ENCODE measurements at places on chromosomes 4 and X. TPM values are rescaled to one million over a fixed set of nuclear protein-coding genes. Genes with fewer than 3 reads are reported as not detected.

GRCh38 chr4:113623274-113623894, 138.2 kb downstream of the CAMK2D start:
- no peak for DNase-seq

The MAPK10 gene
- total RNA-seq = 7.0 TPM

GRCh38 chrX:3712051-3712869, 1.2 kb downstream of the PRKX start:
- DNase-seq = peak; percentile 35

DNA sequence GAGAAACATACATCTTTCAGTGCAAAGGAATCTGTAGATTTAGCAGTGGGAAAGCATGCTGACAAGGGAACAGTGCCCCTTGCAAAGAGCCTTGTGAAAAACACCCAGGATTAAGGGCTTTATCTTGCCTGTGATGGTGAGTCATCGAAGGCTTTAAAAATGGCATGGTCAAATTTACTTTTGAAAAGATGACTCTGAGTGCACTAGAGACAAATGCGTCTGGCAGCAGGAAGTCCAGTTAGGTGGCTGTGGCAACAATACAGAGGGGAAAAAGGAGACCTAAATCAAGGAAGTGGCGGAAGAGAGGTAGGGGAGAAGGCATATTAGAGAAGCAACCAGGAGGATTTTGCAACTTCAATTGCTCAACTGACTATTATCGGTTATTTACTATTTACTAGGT, 472.6 kb upstream of the CPEB2 start:
- no peak for DNase-seq

DNA sequence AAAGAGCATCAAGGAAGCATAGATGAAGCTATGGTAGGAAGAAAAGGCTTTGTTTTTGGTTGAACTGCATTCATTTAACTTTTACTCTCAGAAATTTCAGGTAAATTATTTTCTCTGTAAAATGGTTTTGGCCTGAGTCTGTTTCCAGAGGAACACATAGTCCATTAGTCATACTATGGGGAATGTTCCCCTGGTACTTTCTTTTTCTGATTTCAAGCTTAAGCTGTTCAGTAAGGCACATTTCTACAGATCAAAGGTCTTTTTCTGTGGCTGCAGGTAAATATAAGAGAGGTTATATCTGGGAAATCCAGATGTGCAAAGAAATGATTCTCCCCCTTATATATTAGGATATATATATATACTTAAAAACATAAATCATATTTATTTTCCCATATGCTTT, 1744.4 kb upstream of the ADGRL3 start:
- DNase-seq = no peak

- DNase-seq = no peak
Measured at GRCh38 chr4:70802928-70803580, 36.6 kb downstream of the GRSF1 start.

The DMP1 gene
- not detected for total RNA-seq

DNA sequence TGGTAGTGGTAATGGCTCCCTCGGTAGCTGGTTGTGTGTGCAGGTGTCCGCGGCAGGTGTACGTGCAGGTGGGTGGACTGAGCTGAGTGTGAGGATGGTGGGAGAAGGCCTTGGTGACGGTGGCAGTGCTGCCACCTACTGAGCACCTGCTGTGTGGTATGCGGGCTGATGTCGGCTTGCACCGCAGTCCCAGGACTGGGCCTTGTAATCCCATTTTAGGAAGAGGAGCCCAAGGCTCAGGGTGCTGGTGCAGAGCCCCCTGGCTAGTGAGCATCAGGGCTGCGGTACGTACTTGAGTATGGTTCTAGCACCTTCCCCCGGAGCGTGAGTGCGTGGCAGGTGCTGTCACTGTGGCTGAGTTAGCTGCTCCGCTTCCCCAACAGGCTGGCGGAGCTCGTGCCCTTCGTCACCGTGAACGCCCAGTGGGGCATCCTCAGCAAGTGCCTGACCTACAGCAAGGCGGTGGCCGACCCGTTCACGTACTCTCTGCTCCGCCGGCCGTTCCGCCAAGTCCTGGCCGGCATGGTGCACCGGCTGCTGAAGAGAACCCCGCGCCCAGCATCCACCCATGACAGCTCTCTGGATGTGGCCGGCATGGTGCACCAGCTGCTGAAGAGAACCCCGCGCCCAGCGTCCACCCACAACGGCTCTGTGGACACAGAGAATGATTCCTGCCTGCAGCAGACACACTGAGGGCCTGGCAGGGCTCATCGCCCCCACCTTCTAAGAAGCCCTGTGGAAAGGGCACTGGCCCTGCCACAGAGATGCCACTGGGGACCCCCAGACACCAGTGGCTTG, 5.7 kb upstream of the CPZ start:
- no peak for DNase-seq

The SOD3 gene
- 28.2 TPM for total RNA-seq

The SERTM2 gene
- 0.20 TPM for total RNA-seq

The FAT4 gene
- total RNA-seq = 6.1 TPM

The PDE5A gene
- total RNA-seq = 53.6 TPM

The IL1RAPL1 gene
- 0.18 TPM for total RNA-seq

DNA sequence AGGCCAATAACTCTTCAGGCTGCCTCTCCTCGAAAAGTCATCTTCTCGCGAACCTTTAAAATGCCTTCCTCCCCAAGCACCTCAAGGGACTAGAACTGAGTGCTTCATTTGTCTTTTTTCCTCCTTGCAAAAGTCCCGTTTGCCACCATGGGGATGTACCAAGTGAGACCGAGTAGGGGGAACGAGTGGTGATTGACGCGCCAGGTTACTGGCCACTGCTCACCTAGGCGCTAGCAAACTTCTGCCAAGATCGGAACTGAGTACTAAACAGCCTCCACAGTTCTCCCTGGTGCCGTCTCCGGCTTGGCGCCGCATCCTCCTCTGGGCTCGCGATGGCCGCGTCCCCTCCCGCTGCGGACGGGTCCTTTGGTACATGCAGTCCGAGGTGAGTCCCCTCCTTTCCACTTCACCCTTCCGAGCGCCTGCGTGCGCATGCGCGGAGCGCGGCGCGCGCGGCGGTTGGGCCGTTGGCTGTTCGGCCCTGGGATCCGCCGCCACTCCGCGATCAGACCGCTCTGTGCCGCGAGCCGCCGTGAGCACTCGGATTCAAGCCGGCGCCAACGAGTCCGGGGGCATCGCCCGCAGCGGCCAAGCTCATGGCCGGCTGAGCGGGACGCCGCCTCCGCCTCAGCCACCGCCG, at the start of gene CDK16:
Gene CDK16 (plus strand): TSS at position 402 of the 640 bp plus-strand sequence. CDS start 4,877 bp downstream, outside the sequence.
- DNase-seq = peak; percentile 72

- no peak for DNase-seq
Measured at GRCh38 chr4:173357939-173358338, 12.8 kb upstream of the SAP30 start.

GRCh38 chr4:85084371-85085094, 118.0 kb upstream of the WDFY3 start:
- no peak for DNase-seq

The MSX1 gene
- total RNA-seq = 0.25 TPM

The MAGED4 gene
- total RNA-seq = 2.3 TPM

DNA sequence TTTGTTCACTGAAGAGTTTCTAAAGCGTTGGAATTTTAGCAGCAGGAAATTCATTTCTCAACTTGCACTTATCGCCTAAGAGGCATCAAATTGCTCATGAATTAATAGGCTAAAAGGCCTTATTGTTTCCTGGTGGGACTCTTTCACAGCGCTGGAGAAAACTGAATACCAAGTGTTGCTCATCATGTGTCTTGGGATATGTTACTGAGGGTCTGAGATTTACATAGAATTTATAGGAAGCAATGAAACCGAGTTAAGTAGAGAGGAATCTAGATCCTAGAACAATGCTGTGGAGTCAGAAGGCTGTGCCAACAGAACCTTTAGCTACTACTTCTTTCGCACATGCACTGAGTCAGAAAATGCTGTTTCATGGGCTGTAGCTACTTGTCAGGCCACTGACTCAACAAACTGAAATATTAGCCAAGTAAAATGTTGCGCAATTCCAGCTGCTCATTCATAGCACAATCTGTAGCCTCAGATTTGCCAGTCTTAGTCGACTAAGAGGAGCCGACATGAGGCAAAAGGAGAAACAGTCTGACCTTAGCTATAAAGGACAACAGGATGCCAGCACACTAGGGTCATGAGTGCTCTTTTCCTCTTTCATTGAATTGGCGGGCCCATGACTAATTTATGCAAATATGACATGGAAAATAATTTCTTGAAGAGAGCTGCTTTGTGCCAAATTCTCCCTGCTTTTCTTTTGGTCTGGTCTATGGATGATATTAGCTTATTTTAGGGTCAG, 35.9 kb upstream of the CXCL8 start:
- peak; percentile 39 for DNase-seq

The PTPN13 gene
- 4.3 TPM for total RNA-seq

DNA sequence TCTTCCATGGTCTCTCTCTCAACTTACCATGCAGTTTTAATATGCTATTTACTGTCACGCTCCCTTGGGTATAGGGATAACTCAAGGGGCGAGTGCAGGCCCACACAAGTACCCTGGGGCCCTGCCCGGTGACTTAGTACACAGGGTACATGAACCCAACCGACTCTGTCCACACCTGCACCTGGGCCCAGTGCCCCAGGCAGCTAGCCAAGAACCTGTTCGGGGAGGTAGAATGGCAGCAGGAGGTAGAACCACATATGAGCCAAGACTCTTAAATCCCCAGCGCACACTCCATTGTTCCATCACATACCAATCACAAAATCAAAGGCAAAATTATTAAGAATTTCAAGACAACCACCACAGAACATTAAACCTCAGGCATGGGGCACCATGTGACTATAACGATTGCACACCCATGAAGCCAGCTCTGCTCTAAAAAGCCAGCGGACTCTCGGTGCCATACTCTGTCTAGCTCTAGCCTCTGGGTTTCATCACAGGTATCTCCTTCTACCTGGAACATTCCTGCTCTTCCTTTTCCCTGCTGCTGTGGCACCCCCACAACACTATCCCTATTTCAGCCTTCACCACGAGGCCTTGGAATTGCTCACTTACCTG, 14.6 kb downstream of the PHF8 start:
- DNase-seq = no peak

- no peak for DNase-seq
Measured at GRCh38 chrX:107734646-107735045, 40.9 kb downstream of the TSC22D3 start.

- DNase-seq = no peak
Measured at GRCh38 chr4:140789759-140790158, 33.6 kb upstream of the TBC1D9 start.

GRCh38 chrX:69396916-69397315, 107.2 kb upstream of the NALF2 start:
- no peak for DNase-seq

DNA sequence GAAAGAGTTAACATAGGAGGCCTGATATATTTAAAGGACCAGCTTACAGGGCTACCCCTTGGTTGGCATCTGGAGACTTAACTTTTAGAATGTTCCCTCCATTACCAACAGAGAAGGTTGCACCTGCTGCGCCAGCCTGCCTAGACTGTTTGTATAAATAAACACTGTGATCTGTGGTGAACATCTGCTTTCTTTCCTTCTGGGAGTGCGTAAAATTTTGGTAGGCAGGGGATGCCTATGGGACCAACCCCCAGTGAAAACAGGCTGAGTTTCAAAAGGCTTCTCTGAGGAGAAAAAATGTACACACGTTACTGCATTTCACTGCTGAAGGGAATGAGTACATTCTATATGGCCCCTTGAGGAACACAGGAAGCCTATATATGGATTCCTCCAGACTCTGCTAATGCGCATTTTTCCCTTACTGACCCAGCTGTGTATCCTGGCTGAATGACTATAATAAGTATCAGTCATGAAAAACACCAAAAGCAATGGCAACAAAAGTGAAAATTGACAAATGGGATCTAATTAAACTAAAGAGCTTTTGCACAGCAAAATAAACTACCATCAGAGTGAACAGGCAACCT, 13.8 kb downstream of the CENPC start:
- no peak for DNase-seq

The GAGE12F gene
- total RNA-seq = not detected

GRCh38 chr4:16467061-16467460, 240.8 kb upstream of the TAPT1 start:
- no peak for DNase-seq

- DNase-seq = no peak
Measured at GRCh38 chr4:187060551-187060950, 336.9 kb upstream of the FAT1 start.

GRCh38 chr4:56906489-56907393, 959 bp upstream of the REST start:
- peak; percentile 33 for DNase-seq

DNA sequence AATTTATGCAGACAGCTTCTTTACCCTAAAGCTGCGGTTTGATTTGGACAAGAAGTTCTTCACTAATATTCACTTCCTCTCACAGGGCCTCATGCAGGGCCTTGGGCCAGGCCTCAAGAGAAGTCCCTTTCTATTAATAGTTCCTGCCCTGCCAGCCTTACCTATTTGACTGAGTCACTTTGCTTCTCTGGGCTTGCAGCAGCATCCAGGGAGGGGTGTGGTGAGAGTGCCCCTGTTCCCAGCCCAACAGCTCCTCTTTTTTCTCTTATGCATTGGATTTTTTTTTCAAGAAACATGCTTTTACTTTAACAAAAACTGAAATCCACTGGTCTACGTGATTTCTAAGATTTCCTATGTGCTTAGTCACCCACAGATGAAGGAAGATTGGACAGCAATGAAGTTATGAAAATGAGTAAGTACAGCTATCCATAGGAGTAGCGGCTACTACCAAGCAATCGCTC, 26.7 kb downstream of the FAM156B start:
- no peak for DNase-seq

The TMEM271 gene
- total RNA-seq = not detected

The SYNPO2 gene
- 141 TPM for total RNA-seq

The CNKSR2 gene
- 0.95 TPM for total RNA-seq

- DNase-seq = no peak
Measured at GRCh38 chrX:111114806-111115205, 18.8 kb downstream of the PAK3 start.

DNA sequence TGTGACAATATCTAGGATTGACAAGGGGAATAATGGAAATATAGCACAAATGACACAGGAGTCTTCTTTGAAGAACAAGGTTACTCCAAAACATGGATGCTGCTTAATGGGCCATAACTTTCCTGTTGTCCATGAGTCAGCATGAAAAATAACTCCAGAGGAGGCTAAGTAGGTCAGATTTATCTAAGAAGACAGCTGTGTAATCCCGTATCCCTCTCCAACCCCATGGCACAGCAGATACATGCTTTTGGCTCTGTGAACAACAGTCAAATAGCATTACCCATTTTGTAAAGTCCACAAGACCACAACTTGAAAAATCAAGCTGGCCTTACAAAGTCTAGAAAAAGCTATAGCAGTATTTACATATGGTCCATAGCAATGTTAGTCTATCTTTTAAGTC, 2.1 kb upstream of the TMEM131L start:
- DNase-seq = no peak
